NCI-H1092 (cell line): ENCODE measurements at places on chromosomes 5 and 9.

GRCh38 chr5:14342306-14342705, 199.2 kb downstream of the TRIO start:
- no peak for DNase-seq

GRCh38 chr5:1760231-1760630, 39.4 kb downstream of the MRPL36 start:
- DNase-seq, result no peak

DNA sequence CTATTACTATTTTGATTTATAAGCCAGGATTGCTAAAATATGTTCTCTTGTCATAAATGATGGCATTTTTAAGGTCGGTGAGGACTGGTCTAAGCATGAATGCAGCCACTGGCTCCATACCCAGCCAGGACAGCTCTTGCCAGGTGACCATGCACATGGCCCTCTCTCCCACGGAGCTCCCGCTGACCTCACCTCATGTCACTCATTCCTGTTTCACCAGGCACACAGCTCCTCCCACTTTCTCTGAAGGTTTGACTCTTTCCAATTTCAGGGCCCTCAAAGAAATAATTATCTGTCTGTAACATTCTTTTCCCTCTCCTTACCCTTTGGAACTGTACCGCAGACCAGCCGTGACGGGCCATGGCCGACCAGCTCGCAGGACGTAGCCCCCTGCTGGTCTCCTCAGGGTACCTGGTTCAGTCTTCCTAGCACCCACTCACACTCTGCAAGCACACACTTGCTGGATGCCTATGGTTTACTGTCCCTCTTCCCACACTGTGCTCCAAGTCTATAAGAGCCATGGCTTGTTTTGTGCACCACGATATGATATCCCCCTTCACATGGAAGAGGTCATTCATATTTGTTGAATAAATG, 72.5 kb downstream of the LIFR start:
- no peak for DNase-seq

DNA sequence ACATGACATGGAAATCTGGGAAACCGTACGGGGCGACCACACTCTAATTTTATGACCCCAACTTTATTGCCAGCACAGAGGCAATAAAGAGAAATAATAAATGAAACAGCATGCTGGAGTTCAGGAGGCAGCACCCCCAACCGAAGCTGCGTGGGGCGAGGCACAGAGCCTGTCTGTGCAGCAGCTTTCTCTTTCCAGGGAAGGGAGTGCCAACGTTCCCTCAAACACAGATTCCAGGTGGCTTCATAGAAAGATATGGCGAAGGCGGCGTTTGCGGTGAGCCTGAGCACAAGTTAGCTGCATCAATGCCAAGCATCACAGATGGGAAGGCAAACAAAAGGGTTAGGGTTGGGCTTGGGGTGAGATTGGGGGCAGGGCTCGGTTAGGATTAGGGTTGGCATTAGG, 114.8 kb downstream of the HSD17B3 start:
- DNase-seq, result no peak

DNA sequence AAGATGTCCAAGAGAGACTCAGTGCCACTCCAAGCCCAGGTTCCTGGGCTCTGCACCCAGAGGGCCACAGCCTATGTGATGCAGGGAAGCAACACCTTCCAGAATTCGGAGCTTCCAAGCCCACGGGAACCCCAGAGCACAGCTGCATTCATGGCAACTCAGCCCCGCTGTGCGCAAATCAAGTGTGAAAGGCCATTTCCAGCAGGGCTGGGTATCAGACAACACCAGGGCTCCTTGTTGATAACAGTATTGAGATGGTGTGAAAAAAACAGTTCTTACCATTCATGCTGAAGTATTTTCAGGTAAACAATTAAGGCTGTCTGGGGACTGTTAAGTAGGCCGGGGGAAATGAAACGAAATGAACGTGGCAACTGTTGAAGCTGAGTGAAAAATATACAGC, 10.1 kb downstream of the ROR2 start:
- DNase-seq, result no peak
